Right forelimb (tissue), 1 donor: ENCODE measurements at places on chromosomes 16 and 17.
A peak's percentile ranks its signal among the peaks of the same experiment; 100 is the strongest.

- peak; percentile 60 for DNase-seq
Observed at GRCh38 chr16:89155184-89155679, 16.3 kb upstream of the CDH15 start.

DNA sequence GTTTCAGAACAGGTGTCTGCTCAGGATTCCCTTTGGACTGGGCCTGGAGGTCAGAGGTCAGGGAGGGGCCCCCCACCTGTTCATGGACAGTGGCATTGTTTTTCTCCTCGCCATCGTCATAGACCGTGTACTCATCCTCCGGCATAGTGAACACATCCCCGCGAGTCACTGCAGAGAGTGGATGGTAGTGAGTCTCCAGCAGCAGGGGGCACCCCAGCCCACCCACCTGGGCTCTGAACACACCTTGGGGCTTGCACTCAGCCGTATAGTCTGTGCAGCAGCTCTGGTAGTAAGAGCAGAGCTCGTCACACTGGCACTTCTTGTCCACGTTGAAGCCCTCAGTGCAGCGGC lies 448 bp downstream of the VTN start:
- no peak for DNase-seq

DNA sequence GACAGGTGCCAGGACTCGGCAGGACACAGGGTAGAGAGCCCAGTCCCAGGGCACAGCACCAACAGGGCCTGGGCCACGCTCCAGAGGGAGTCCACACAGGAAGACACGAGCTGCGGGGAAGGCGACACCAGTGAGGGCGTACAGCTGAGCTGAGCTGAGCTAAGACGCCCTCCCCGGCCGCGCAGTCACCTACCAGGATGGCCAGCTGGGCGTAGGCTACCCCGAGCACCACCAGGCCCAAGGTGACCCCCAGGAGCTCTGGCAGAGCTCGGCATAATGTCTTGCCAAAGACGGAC lies 42.6 kb downstream of the TSC2 start:
- peak; percentile 63 for DNase-seq

GRCh38 chr17:8189041-8189710 lies 804 bp downstream of the BORCS6 start:
- DNase-seq = peak; percentile 56

DNA sequence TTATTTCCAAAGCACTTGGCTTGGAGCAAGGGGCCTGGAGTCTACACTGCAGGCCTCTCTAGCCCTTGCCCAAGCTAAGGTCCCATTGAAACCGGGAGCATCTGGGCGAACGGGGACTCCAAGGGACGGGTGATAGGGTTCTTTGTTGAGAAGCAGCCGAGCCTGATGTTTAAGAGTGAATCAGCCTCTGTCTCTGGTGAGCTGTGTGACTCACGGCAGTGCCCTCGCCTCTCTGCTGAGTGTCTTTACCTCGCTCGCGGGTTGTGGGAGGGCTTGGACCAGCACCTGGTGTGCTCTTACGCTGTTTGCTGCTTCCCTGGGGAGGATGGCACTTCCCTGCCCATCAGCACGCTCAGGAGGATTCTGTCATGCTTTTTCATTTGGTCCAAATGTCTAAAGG lies 1.3 kb downstream of the HGS start:
- DNase-seq = no peak

- DNase-seq = no peak
Observed at GRCh38 chr17:33811004-33811760, 443.9 kb upstream of the CCL2 start.

GRCh38 chr16:75208861-75209505 lies 2.0 kb upstream of the CTRB2 start:
- no peak for DNase-seq

DNA sequence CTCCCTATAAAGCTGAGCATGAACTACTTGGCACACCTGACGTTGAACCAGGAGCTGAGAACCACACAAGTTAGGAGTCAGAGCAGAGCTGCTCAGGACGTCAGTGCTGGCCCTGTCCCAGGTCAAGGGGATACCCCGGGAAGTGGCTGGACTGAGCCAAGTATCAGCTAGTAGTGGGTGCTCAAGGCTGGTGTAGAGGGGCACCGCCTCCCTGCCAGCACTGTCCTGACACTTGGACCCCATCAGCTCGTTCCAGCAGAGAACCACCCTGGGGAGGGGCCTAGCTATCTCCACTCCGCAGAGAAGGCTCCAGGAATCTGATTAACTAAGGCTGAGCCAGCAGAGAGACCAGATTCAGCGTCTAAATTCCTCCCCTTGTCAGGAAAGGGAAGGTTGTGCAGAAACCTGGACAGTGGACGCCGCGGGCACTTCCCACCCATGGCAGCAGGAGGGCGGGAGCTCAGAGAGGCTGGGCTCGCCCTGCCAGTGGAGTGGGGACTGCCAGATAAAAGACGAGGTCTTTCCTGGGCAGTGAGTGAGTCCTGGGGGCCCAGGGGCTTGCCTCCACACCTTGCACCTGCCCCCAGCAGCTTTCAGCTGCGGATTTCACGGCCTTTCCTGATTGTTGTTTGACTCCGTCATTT lies 21.0 kb downstream of the C16orf90 start:
- no peak for DNase-seq

- DNase-seq = no peak
Observed at GRCh38 chr17:76884995-76885893, 17.0 kb downstream of the MGAT5B start.

DNA sequence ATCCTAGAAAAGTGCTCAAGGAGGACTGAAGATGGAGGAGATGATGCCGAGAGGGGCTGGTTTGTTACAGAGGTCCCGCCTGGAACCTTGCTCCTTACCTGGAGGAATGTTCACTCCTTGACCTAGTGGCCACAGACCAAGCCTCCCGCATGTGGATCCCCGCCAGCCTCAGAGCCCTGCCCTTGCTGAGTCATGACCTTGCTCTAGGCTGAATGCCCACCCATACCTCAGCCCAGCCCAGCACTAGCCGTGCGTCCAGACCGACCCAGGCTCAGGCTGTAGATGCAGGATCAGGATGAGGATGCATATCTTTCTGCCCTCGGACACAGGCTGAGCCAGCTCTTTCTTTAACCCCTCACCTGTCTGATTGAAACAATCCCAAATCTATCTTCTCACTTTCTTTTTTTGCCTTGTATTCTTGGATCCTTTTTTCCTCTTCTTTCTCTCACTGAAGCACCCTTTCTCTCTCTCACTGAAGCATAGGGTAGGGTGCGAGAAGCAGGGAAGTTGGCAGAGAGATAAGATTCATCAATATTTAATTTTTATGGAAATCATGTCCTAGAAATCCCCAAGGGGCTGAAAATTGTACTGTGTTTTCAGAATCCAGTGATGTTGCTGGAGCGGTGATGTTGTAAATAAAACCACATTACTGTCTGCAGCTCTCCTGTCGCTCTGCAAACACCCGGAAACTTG lies 34.9 kb downstream of the WSCD1 start:
- DNase-seq = no peak

- DNase-seq = no peak
Observed at GRCh38 chr17:7703584-7704479, 1.2 kb upstream of the EFNB3 start.

DNA sequence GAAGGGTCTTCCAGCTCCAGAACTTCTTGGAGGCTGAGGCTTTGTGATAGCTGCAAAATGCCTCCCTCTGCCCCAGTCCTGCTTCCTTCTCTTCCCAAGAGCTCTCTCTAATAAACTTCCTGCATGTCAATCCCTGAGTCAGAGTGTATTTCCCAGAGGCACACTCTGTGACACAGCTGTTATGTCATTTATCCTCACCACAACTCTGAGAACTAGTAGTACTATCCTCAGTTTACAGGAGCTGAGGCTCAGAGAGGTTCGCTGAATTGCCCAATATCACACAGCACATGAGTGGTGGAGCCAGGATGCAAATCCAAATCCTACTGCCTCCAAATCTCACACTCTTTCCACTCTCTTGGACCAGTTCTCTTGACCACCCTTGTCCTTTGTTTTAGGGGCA lies 20.0 kb downstream of the UNC45B start:
- DNase-seq = no peak

DNA sequence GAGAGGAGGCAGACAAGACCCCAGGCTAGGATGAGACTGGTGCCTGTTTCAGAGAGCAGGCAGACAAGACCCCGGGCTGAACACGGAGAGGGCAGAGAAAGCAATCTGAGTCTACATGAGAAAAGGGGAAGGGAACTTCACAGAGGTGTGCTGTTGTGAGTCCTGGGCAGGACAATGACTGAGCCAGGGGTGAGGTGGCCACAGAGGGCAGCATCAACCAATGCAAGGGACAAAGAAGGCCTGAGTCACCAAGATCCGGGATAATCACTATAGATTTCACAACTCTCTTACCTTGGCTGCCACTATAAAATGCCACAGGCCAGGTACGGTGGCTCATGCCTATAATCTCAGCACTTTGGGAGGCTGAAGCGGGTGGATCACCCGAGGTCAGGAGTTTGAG lies 89.0 kb downstream of the SLC39A11 start:
- DNase-seq = no peak

GRCh38 chr16:29124828-29125227 lies 140.0 kb downstream of the LAT start:
- DNase-seq = no peak

GRCh38 chr17:81924557-81925532 lies 2.7 kb downstream of the MAFG start:
- DNase-seq = no peak

- no peak for DNase-seq
Observed at GRCh38 chr16:70696952-70697593, 11.2 kb upstream of the MTSS2 start.

- DNase-seq = no peak
Observed at GRCh38 chr17:81165246-81166032, at the start of gene PVALEF. Gene PVALEF (plus strand): TSS chr17:81165507. CDS start chr17:81181227, 15,720 bp downstream.

DNA sequence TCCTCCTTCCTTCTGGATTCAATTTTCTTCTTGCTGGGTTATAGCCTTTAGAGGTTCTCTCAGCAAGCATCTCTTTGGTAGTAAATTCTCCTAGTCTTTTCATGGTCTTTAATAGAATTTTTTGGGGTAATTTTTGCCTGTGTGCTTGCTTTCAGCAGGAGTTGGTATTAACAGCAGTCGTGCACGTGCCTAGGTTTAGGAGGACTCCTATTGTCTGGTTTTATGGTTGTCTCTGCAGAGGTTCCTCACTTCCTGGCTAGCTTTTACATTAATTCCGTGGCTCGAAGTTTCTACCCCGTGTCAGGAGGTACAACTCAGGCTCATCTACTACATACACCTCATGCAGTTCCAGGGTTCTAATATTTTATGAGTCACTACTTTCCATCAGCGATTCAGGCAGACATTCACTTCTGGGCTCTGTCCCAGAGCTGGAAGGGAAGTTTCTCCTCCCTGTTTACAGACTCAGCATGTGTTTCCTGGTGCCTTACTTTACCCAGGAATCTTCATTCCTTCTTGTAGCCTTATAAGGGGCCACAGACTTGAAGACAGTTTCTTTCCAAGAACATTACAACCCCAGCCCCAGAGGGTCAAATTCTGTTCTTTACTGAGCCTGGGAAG lies 643.6 kb downstream of the HS3ST4 start:
- DNase-seq = no peak

DNA sequence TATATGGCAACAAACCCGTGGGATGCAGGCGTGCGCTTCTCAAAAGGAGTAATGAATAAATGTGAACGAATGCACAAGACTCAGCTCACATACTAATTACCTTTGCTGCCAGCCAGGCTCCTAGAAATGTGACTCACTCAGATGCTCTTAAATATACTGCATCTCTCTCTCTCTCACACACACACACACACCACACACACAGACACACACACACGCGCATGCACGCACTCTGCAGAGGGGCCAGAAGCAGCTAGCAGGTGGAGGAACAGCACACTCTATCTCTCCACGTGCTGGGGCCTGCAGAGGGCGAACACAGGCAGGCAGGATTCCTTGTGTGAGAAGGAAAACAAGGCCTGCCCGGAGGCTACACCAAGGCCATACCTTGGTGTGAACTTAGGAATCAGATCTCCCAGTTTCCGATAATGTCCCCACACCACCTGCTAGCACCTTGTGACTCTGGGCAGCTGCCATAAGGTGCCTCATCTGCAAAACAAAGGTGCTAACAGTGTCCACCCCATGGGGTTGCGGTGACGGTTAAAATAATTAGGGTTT lies 5.3 kb downstream of the GPRC5B start:
- DNase-seq = no peak

GRCh38 chr16:50386139-50386538 lies 17.4 kb upstream of the BRD7 start:
- no peak for DNase-seq

DNA sequence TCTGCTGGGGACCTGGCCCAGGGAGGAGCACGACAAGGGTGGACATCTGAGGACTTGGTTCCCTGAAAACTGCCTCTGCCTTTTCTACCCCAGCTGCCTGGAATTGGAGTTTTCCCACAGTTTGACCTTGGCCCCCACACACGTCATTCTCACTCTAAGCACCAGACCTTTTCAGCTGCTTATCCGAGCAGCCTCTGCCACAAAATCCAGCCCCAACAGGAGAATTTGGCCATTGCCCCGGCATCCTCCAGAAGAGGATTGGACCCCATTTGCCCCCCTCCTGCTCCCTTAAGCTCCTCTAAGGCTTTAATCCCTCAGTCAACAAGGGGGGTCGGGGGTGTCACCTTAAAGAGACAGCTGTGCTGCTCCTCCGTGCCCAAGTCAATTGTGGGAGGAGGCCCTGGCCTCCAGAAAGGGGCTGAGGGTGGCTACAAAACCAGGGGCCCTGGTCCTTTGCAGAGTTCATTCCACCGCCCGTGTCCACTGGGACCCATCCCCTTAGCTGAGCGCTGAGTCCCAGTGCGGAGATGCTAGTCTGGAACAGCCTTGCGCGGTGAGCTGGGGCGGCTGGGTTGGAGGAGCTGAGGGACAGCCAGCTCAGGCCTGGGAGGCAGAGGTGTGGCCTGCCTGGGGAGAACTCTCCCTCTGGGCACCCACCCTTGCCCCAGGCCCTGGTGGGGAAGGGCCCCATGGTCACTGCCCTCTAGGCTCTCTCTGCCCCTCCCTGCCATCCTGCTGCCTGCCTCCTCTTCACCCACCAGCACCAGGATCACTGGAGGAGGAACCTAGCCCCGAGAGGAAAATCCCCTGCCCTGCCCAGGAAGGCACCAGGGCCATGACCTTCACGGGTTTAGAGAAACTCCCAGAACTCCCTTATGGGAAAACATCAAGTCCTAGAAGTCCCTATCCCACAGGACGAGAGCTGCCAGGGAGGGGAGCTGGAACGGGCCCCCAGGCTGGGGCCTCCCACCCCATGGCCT lies 18.8 kb downstream of the TTYH2 start:
- no peak for DNase-seq

DNA sequence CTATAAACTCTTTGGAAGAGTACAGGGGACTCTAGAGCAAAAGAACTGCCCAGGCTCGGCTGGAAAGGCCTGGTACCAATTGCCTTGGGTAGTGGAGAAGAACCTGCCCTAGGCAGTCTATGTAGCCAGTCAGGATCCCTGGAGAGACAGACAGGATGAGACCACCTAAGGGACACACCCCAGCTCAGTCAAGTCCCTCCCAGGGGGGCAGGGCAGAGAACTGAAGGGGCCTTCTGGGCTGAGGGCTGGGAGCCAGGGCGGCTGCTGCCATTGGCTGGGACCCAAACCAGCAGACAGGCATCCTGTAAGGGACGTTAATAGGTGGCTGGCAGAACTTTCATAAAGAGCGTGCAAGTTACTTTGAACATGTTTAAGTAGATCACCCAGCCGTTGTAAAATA lies 12.8 kb upstream of the SLC38A8 start:
- peak; percentile 58 for DNase-seq

- no peak for DNase-seq
Observed at GRCh38 chr17:80446645-80447405, 29.6 kb downstream of the NPTX1 start.

- no peak for DNase-seq
Observed at GRCh38 chr16:53626811-53627210, 76.8 kb downstream of the RPGRIP1L start.

- DNase-seq = no peak
Observed at GRCh38 chr16:23469814-23470213, 16.8 kb upstream of the COG7 start.

- DNase-seq = no peak
Observed at GRCh38 chr17:76032073-76032779, 5.1 kb upstream of the EVPL start.
